ENCODE measurements at places on chromosomes 5 and 9. TPM values are rescaled to one million over a fixed set of nuclear protein-coding genes. Genes with fewer than 3 reads are reported as not detected.

IFNA8 gene
- total RNA-seq: not detected

ZNF354B gene
- total RNA-seq: 17.7 TPM

UNC5A gene
- total RNA-seq: not detected

SNX18 gene
- 16.2 TPM for total RNA-seq

FRMD3 gene
- 0.53 TPM for total RNA-seq

SLC34A3 gene
- not detected for total RNA-seq

BAAT gene
- 0.13 TPM for total RNA-seq

CARTPT gene
- total RNA-seq: not detected

GRCh38 chr9:107153336-107153735 lies 129.7 kb upstream of the RAD23B start:
- H3K4me3 ChIP-seq: no peak overlapping the region
- no peaks in the 10 kb centered on the region for H3K4me1 ChIP-seq
- no peak for DNase-seq

DNA sequence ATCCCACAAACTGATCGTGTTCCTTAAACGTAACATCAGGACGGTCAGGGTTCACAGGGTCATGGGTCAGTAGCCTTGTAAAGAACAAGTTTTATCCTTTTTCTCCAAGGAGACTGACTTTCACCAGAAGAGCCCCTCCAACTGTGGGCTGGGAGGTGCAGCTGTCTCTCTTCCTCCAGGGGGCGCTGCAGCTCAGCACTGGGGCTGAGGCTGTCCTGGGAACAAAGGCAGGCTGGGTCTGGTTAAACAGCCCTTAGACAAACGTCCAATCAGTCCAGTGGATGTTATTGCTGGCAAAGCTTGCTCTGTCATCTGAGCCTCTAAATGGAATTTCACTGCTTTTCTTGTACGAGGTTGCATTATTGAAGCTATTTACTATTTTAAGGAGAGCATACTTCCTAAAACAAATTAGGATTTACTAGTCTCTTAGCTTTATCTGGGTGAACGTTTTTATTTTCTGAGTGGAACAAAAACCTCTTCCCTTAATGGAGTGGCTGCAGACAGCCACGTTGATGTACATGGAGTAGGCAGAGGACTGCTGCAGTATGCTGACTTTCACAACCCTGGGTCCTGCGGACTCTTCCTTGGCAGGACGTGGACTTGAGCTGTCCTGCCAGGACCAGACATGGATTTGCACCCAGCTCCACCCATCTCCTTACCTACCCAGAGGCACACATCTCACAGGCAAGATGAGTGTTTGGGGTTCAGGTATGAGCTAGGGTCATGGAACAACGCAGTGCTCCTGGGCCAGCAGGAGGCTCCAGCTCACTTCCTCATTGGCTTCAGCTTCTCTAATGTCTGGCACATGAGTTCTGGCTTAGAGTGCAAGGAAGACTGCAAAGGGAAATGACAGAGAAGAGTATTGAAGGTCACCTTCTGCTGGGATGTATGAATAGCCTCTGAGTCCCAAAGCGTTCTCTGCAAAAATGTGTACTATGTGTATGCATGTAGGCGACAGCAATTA lies 7.8 kb downstream of the EXOSC2 start:
- H3K36me3 ChIP-seq: peaks cover 75% of the 10 kb centered on the region
- no peak overlapping the region for H3K4me3 ChIP-seq
- no peak overlapping the region for H3K27ac ChIP-seq
- peak; percentile 48 for DNase-seq
- no peaks in the 10 kb centered on the region for H3K4me1 ChIP-seq

DNA sequence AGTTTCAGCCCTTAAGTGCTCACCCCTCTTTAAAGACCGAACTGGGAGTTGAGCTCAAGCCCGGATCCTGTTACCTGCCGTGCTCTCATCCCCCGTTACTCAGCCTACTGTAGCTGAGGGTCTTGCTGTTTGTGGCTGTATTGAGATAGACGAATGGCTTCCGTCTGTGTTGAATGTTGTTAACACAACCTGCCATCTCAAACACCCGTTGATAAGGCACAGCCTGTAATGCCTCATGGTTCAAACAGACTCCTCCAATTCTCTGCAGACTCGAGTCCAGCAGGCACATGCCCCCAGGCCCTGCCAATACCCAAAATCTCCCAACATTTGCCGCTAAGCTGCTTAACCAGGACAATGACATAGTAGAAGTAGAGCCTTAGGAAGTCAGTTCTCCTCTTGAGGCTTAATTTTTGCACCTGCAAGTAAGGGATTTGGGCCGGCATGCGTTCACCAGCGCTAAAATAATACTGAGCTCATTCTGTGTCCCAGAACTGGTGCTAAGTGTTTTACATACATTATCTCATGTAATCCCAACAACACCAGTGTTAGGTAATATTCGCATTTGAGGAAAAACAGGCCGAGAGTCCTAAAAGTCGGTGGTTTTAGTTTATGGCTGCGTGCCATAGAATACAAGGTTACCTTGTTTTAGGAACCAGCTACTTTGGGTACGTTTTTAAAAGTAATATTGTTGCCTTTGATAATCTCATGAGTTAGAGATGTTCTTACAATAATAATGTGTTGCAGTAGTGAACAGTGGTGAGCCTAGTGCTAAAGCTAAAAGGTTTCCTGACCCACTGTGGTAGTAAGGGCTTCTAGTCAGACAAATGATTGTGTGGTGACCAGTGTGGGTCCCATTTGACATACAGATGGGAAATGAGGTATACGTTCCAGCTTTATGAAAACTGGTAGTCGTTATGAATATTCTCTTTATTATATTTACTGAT lies 1.5 kb upstream of the RFX3 start:
- H3K4me3 ChIP-seq: peak overlapping the region; percentile 81
- no peaks in the 10 kb centered on the region for H3K36me3 ChIP-seq
- DNase-seq: no peak
- peaks cover 12% of the 10 kb centered on the region for H3K4me1 ChIP-seq
- H3K27me3 ChIP-seq: no peaks in the 10 kb centered on the region

GRCh38 chr5:108670591-108671289 lies 77.0 kb upstream of the FER start:
- no peak for DNase-seq
- H3K27ac ChIP-seq: no peak overlapping the region
- H3K4me3 ChIP-seq: no peak overlapping the region
- H3K4me1 ChIP-seq: no peaks in the 10 kb centered on the region
- no peaks in the 10 kb centered on the region for H3K27me3 ChIP-seq
- no peaks in the 10 kb centered on the region for H3K36me3 ChIP-seq

DNA sequence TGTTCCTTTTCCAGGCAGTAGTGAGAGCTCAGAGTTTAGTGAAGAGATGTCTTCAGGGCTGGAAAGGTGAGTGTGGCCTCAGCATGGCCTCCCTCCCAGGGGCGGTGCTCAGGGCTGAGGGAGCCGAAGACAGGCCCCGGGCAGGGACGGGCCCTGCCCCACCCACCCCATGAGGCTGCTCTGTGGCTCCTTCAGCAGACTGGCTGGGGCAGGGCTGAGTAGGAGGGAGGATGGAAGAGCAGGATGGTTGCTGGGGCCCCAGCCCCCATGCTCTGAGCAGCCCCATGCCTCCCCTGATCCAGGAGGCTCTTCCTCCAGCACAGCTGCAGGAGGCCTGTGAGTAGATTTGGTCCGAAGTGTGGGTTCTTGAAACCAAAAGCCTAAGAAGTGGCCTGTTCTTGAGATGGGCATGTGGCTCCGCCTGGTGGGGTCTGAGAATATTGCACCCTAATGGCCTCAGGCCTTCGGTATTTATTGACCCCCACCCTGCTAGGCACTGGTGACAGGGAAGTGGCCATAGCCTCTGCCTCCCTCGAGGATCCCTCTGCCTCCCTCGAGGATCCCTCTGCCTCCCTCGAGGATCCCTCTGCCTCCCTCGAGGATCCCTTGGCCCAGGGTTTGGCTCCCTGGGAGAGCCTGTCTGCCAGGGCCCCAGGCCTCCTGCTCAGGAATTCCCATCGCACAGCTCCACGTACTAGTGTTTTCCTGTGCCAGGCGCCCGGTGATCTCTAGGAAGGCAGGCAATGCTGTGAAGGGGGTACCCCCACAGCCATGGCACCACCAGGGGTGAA lies 65.4 kb upstream of the GARNL3 start:
- H3K27ac ChIP-seq: no peak overlapping the region
- no peaks in the 10 kb centered on the region for H3K36me3 ChIP-seq
- peak; percentile 73 for DNase-seq

GRCh38 chr5:30832519-30832918 lies 361.0 kb upstream of the CDH6 start:
- H3K4me1 ChIP-seq: no peaks in the 10 kb centered on the region
- H3K36me3 ChIP-seq: no peaks in the 10 kb centered on the region
- H3K27me3 ChIP-seq: no peaks in the 10 kb centered on the region
- no peak overlapping the region for H3K27ac ChIP-seq

DNA sequence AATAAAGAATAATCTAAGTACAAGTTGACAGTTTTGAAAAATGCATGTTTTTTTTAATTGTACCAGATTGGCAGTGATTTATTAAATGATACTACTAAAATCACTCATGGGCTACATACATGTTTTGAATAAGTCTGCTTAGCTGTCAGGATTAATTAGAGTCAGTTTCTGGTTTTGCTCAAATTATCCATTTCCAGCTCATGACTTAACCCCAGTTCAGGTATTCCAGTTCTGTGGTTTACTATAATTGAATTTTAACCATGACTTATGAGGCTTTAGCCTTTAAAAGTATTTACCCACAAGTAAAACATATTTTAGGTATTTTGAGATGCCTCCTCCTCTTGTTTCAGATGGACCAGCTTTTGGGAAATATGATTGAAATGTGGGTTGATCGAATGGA lies 17.8 kb upstream of the LRRC70 start:
- H3K27me3 ChIP-seq: no peaks in the 10 kb centered on the region
- H3K4me3 ChIP-seq: no peak overlapping the region
- DNase-seq: no peak
- H3K27ac ChIP-seq: no peak overlapping the region
- H3K36me3 ChIP-seq: peaks cover 4% of the 10 kb centered on the region

GRCh38 chr9:4145482-4145881 lies 154.4 kb downstream of the GLIS3 start:
- no peak for DNase-seq
- no peak overlapping the region for H3K27ac ChIP-seq
- no peaks in the 10 kb centered on the region for H3K27me3 ChIP-seq
- no peaks in the 10 kb centered on the region for H3K4me1 ChIP-seq
- H3K36me3 ChIP-seq: no peaks in the 10 kb centered on the region

- DNase-seq: no peak
- H3K27me3 ChIP-seq: no peaks in the 10 kb centered on the region
Observed at GRCh38 chr9:113931140-113931539, 55.0 kb downstream of the ZNF618 start.

DNA sequence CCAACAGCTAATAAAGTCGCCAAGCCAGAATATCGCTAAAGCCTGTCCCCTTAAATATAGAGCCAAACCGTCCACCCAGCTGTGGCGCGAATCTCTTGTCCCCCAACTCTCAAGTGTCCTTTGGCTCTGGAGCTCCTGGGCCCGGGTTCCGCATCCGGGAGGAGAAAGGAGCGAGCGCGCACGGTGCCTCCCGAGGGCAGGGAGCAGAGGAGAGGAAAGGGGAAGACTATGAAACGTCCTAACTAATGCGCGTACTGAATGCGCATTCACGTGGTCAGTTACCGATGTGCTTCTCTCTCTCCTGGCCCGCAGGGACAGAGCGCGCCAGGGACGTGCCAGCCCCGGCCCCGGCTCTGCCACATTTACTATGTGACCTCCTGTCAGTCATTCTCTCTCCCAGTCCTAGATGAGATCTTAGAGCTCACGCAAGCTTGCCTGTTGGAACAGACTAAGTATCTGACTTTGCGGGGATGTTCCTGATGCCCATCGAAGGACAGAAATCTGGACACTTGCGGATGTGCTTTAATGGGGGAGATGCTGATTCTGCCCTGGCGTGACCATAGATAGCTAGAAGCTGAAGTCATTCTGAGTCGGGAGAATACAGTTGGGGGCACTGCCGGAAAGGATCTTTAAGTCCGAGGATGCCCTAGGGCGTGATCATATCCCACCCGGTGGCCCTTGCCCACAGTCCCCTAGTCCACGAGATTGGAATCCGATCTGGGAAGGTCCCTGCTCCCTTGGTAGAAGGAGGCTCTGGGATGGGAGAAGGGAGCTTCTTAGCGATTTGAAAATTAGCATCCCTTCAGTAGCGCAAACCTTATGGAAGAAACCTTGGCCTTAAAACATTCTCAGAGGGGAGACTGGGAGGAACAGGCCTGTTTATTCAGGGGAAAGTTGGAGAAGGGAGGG lies 5.7 kb upstream of the EBF1 start:
- no peak overlapping the region for H3K27ac ChIP-seq
- no peak overlapping the region for H3K4me3 ChIP-seq
- peaks cover 14% of the 10 kb centered on the region for H3K4me1 ChIP-seq
- H3K27me3 ChIP-seq: peaks cover 52% of the 10 kb centered on the region
- no peaks in the 10 kb centered on the region for H3K36me3 ChIP-seq
- DNase-seq: no peak

DNA sequence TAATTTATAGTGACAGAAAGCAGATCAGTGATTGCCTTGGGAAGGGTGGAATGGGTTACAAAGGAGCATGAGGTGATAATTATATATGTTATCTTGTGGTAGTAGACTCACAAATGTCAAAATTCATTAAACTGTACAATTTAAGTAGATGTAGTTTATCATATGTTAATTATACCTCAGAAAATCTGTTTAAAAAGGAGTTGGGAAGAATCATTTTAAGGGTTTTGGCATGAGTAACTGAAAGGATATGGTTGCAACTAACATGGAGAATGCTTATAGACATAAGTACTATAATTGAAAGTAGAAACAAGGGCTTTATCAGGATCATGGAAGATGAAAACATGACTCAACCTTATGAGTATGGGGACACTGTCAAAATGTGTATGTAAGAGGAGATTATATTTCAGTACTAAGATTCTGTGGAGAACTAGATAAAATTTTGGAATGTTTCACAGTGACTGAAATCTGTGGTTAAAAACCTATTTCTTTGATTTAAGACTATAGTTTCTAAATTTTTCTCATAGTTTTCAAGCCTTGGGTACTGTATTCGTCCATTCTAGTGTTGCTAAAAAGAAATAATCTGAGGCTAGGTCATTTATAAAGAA lies 73.3 kb downstream of the FCHO2 start:
- H3K36me3 ChIP-seq: no peaks in the 10 kb centered on the region
- H3K4me1 ChIP-seq: no peaks in the 10 kb centered on the region
- no peaks in the 10 kb centered on the region for H3K27me3 ChIP-seq
- DNase-seq: no peak
- no peak overlapping the region for H3K27ac ChIP-seq

- H3K4me3 ChIP-seq: no peak overlapping the region
- H3K4me1 ChIP-seq: no peaks in the 10 kb centered on the region
- H3K27me3 ChIP-seq: peaks cover 29% of the 10 kb centered on the region
- H3K27ac ChIP-seq: no peak overlapping the region
Observed at GRCh38 chr5:154466671-154467070, 11.4 kb downstream of the HAND1 start.

DNA sequence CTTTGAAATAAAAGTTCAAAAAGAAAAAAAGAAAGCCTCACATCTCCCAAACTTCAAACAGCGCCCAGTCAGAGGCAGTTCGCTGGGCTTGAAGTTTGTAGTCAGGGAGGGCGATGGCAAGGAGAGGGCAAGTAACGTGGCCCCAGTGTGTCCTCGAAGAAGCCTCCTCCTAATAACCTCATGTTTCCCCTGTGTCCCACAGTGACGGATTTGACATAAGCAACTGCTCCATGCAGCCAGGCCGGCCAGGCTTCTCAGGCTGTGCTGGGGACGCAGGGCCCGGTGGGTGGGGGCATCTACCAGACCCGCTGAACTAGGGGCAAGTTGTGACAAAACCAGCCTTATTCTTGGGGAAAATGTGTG lies 172.2 kb downstream of the ERCC6L2 start:
- H3K27ac ChIP-seq: no peak overlapping the region
- H3K4me3 ChIP-seq: no peak overlapping the region
- DNase-seq: no peak

- H3K27me3 ChIP-seq: no peaks in the 10 kb centered on the region
- DNase-seq: no peak
- no peaks in the 10 kb centered on the region for H3K36me3 ChIP-seq
- no peak overlapping the region for H3K27ac ChIP-seq
Observed at GRCh38 chr9:2389404-2389803, 232.2 kb upstream of the VLDLR start.

Measured in T-cell (primary cell).